Suprapubic skin (tissue), 4 donors: ENCODE measurements at places on chromosomes 16 and 17.

DNA sequence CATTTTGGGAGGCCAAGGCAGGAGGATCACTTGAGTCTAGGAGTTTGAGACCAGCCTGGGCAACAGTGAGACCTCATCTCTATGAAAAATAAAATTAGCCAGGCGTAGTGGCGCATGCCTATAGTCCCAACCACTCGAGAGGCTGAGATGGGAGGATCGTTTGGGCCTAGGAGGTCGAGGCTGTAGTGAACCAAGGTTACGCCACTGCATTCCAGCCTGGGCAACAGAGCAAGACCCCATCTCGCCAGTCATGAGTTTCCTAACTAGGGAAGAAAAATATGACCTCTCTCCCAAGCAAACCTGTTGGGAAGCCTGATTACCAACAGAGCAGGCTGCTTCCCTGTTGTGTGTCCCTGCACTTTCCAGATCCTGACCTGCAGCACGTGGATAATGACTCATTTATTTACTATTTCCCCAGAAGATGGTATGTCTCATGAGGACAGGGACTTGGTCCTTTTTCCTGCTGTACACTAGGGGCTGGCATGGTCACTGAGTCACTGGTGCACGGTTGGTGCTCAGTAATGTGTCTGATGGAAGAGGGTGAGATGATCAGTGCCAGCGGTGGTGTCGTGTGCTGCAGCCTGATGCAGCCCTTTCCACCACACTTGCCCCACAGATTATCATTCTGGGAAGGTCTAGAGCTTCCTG, 30.8 kb downstream of the NMT1 start:
- no peak for DNase-seq

DNA sequence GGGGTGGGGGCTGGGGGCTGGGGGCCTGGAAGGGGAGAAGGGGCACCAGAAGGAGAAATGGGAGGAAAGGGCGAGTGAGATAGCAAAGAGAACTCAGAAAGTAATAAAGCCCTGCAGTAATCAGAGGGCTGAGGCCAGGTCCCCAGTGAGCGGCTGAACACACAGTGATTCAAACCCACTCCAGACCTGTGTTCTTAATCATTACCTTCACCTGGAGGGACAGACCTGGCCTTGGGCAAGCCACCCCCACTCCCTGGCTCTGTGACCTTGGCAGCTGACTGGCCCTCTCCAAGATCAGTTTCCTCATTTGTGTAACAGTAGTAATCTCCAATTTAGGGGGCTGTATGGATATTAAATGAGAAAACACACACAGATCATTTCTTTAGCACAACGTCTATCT, 150.4 kb downstream of the WWOX start:
- no peak for DNase-seq

GRCh38 chr16:88402551-88403240, 19.9 kb downstream of the ZNF469 start:
- DNase-seq = no peak

- no peak for DNase-seq
Observed at GRCh38 chr16:31010585-31011325, at the start of gene STX1B. STX1B (minus strand) TSS chr16:31010638; CDS start chr16:31010396, 242 bp downstream.

GRCh38 chr16:46843898-46844642, 13.1 kb upstream of the C16orf87 start:
- no peak for DNase-seq

DNA sequence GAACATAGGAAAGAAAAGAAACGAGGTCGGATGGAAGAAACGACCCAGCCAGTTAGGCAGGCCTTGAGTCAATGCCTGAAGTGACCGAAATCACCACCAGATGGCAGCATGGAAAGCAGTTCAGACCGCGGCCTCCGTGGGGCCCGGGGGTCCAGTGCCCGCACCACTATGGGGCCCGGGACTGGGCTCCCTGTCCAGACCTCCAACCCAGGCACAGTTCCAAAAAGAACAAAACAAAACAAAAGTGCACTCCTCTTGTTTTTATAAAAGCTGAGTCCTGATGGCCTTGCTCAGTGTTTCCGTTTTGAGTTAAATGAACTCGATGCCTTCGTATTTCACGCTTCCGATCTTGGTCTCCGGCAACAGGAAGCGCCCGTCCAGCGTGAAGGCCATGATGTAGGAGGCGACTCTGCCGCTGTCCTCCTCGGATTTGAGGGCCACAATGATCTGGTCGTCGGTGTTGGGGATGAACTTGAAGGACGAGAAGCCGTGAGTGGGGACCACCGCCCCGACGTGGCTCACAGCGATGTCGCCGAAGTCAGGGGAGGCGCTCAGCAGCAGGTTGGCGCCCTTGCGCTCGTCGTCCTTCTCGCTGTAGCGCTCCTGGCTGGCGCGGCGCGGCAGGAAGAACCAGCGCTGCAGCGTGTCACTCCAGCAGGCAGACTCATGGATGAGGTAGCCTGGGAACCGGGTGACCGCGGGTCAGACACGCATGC, 13.7 kb upstream of the LGALS3BP start:
- peak; percentile 76 for DNase-seq

DNA sequence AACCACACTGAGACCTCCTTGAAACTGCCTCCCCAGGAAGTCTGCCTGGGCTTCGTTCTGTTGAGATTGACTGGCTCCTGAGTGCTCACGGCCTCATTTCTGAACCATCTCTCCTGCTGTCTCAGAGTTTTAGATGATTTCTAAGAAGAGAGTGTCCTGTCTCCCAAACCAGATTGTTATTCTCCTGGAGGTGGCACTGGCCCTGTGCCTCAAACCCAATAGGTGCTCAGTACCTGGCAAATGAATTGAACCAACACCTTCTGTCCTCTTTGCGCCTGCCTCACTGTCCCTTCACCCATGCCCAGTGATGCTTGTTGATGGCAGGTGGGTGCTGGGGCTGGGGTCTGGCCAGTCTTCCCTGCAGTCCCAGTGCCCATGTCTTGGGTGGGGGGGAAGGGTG, 36.3 kb upstream of the C1QL1 start:
- no peak for DNase-seq

GRCh38 chr17:37841232-37841631, 83.0 kb upstream of the TBC1D3K start:
- DNase-seq = no peak

DNA sequence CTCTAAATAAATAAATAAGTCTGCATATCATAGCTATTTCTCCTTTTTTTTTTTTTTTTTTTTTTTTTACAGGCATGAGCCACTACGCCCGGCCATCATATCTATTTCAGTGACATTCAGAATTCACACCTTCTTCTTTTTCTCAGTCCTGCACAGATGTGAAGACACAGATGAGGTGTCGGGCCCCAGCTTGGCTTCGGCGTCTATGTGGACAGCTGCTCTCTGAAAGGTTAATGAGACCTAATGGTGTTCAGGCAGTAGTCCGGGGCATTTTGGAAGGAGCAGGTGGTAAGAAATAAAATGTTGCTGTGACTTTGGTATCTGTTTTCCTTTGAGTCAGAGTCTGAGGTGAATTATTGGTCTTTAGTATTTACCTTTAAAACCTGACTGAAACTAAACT, 23.6 kb downstream of the TANGO6 start:
- DNase-seq = no peak

DNA sequence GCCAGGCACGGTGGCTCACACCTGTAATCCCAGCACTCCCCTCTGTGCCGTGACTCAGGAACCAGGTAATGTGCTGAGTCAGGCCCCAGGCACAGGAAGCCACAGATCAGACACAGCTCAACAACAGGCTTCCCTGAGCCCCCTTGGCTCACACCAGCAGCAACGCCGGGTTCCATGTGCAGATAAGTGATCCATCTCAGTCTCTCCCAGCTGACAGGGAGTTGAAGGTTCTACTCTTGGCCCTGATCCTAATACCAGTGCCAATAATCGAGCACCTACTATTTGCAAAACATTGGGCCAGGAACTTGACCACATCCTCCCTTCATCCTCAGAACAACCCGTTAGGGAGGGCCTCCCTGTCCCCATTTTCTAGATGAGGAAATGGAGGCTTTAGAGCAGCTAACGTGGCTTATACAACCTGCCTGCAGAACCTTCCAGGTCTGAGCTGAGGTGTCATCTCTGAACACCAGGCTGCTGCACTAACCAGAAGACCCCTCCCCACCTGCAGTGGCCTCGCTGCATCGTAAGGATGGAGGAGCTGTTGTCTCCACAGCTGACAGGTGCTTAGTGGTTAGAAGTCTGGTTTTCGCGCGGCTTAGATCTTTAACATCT, 64.8 kb upstream of the AMZ2 start:
- no peak for DNase-seq

- no peak for DNase-seq
Observed at GRCh38 chr17:77865716-77866115, 92.8 kb upstream of the TNRC6C start.

GRCh38 chr17:78859051-78859450, 18.4 kb upstream of the USP36 start:
- no peak for DNase-seq

DNA sequence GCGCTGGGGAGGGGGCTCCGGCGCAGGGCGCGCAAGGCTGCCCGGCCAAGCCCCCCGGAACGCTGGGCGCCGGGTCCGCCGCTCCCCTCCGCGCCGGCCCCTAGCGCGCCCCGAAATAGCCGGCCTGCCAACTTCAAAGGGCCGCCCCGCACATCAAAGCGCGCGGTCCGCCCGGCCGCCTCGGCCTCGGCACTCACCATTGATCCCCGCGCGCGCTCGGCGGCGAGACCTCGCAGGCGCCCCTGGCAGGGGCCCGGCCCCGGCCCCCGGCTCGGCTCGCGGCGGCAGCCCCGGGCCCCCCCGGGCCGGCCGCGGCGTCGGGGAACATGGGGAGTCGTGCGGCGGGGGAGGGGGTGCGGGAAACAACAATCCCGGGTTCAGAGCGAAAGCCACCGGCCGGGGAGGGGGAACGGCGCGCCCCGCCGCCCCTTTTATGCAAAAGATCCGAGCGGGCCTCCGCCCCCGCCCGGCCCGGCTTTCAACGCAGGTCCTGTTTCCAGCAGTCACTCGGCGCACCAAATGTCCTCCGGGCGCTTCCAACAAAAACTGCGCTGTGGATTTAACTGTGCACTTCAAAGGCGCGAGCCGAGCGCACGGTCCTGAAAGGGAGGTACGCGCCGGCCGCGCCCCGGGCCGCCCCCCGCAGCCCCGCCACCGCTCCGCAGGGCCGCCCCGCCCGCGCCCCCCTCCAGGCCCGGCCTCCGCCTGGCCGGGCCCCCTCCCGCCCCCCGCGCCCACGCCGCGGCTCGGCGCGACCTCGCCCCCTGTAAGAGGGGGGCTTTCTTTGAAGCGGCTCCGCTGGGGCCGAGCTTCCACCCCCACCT, 608 bp downstream of the AXIN2 start:
- DNase-seq = peak; percentile 92

GRCh38 chr16:24146518-24146917, 109.6 kb upstream of the CACNG3 start:
- DNase-seq = no peak

DNA sequence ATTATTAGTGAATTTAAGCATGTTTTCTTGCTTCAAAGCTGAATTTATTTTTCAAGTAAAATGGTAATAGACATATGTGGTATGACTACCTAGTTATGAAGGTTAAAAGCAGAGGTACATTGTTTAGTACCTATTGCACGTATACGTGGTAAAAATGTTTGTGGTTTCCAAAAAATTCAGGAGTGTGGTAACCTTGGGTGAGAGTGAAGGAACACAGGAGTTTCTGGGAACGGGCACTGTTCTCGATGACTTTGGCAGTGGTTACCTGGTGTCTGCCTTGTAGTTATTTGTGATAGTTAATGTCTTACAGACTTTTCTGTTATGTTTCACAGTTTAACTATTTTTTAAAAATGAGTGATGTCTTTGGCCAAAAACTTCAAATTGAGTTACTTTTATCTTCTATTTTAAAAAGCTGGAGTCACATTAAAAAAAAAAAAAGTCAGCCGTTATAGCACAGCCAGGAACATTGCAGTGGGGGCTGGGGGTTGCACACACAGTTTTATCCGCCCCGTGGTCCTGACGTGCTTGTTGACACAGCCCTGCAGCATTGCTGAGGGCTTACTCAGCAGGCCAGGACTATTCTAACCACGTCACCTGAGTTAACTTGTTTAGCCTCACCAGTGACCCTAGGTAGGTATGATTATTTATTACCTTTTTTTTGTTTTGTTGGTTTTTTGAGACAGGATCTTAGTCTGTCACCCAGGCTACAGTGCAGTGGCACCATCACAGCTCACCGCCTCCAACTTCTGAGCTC, 10.9 kb downstream of the JPT2 start:
- no peak for DNase-seq

GRCh38 chr16:11079652-11080187, 135.4 kb downstream of the CLEC16A start:
- no peak for DNase-seq

GRCh38 chr16:69905171-69905555, 46.0 kb upstream of the CLEC18A start:
- no peak for DNase-seq

GRCh38 chr17:3630781-3631180, 5.3 kb downstream of the SHPK start:
- no peak for DNase-seq

GRCh38 chr16:29023279-29024277, 38.7 kb downstream of the LAT start:
- DNase-seq = no peak

GRCh38 chr17:20952183-20952582, 90.6 kb downstream of the USP22 start:
- DNase-seq = no peak

DNA sequence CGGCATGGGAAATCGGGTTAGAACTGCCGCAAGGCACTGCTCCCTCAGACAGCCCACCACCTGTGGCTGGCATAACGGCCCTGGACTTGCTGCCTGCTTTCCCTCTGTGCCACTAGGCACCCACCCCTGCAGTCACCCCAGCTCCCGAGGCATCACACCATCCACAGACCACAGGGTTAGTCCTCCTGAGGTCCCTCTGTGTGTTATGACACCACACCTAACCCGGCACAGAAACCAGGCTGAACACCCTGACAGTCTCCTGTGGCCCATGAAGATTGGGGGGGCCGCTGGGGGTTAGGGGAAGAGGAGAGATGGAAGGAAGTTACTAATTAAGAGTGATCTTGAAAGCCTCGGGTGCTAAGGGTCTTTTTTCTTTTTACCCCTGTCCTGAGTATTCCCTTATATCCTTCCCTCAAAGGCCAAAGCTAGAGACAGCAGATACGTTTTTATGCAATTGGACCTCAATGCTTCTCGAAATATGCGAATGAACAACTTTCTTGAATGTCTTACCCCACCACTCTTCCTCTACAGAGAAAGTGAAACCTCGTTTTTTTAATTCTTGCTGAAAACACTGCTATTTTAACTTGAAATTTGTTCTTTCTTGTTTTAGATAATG, 7.0 kb downstream of the CYTH1 start:
- no peak for DNase-seq

- no peak for DNase-seq
Observed at GRCh38 chr17:76511668-76512365, 10.6 kb upstream of the RHBDF2 start.
